NCI-H774 (cell line): ENCODE measurements at places on chromosomes 4 and X.

- DNase-seq, result no peak
Observed at GRCh38 chr4:152510349-152511147, 25.3 kb downstream of the FBXW7 start.

DNA sequence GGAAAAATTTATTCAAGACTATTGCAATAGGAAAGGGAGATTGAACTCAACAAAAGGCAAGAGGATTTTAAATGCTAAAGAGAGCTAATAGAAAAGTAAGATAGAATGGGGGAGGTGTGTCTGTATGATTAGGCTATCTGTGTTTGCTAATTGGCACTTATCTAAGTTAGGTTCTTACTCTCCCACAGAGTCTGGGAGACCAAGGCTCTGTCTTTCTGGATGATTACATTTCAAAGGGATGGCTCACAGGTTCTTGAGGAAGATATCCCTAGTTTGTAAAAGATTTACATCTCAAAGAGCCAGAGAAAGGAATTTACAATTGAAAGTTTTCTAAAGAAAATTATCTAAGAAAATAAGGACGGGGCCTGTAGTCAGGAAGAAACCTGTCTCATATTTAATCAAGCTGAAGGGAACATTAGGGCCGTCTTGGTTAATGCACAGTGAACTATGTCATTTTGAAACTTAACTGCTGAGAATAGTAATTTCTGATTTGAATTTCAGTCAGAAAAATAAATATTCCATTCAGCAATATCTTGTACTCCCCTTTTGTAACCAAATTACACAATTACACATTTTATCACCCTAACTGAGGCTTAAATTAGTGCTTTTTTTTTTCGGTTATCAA is 75.8 kb downstream of the MAGEB10 start:
- DNase-seq, result no peak

DNA sequence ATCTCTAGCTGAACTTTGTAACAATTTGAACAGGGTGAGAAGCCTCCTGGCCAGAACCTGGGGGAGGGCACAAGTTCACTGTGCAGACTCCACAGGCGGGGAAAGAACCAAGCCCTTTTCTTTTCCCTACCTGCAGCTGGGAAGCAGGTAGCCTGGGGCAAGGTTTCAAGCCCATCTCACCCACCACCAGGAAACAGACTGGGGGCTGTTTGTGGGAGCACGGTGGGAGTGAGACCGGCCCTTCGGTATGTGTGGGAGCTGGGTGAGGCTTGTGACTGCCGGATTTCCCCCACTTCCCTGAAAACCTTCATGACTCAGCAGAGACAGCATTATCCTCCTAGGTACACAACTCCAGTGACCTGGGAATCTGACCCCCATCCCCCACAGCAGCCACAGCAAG is 211.7 kb downstream of the ZNF674 start:
- no peak for DNase-seq

- peak; percentile 8 for DNase-seq
Observed at GRCh38 chrX:57156397-57157049, 19.3 kb upstream of the SPIN2A start.

DNA sequence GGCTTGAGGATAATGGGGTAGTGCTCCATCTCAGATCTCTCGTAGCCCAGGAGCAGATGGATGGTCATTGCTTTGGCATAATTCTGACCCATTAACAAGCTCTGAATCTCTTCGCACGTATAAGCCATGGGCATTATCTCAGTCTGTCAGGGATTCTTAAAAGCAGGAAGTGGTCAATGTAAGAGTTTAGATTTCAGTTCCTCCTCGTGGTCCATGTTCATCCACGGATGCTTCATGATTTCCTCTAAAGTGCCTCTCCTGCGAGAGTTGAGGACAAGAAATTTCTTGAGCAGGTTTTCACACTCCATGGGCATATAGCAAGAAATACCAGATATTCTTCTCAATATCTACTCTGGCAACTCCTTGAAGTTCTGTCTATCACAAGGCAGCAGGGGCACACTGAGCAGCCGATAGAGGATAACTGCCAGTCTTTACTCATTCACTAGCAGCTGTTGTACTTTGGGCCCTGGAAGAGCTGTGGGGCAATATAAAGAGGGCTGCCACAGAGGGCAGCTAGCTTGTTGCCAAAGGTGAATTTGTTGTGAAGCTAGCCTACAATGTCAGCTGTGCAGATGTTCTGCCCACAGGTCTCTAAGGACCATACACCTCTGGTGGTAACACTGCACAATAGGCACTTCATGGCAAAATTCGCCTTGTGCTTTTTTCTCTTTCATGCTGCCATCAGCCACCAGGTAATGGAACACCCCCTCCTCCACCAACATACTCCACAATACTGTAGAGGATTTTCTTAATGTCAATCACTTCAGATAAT is 52.0 kb upstream of the WDR17 start:
- no peak for DNase-seq
